NCI-H446 treated with DMSO at 0.1 percent for 48 hours (cell line): ENCODE measurements at places on chromosomes 4 and X.

DNA sequence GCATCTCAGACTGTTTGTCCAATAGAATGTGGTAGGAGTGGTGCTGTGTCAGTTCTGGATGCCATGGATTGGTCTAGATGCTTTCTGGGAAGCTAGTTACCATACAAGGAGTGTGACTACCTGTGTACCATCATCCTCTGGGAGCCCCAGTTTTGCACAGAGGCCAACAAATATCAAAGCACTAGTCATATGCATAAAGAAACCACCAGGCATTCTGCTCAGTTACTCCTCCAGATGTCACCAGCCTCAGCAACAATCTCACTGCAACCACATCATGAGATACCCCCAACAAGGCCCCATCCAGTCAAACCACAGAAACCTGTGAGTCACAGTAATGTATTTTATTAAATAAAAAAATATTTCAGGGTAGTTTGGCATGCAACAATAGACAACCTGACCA, 435.8 kb upstream of the CPEB2 start:
- DNase-seq, result no peak

DNA sequence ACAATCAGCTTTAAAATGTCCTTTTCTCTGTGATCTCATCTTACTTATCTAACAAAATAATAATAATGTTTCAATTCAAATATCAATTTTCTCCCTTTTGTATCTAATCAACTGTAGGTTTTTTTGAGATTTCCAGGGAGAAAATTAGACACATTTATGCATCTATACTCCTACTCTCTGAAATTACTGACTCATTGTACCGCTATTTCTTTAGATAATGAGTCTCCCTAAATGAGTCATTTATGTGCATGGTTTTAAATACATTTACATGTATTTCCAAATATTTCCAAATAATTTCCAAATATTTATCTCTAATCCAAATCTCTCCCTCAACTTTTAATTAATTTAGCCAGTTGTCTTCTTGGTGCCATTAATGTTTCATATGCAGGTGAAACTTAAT, 621.0 kb downstream of the TECRL start:
- DNase-seq, result no peak

DNA sequence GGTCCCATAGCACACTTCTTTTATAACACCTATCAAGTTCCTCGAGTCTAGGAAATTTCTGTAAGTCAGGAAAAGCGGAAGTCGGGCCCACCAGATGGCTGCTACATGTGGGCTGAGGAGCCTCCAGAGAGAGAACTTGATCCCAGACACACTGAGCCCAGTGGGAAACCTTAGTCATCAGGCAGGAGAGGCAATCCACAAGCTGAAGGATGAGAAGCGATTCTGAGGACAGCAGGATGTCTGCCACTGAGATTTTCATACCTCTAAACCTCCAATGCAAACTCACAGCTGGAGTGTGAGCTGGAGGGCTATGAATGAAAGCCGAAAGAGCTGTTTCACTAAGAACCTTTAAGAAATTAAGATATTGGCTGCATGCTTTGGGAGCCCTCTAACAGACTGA, 52.6 kb upstream of the PDHA1 start:
- no peak for DNase-seq

DNA sequence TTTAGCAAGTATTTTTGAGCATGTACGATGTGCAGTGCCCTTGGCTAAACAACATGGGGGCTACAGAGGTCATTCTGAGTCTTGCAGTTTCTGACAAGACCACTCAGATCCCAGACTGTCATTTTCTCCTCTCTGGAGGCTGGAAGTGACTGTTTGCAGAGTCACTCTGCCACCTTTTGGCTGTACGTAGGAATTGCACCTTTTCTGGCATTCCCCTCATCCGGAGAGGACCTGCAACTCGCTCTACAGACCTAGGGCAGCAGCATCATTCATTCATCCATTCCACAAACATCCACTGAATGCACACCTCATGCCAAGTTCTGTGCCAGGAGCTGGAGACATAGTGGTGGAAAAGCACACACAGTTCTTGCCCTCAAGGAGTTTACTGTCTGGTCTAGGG, 160.4 kb upstream of the GPR101 start:
- DNase-seq, result no peak

- no peak for DNase-seq
Observed at GRCh38 chrX:77802201-77802600, 16.2 kb upstream of the ATRX start.

DNA sequence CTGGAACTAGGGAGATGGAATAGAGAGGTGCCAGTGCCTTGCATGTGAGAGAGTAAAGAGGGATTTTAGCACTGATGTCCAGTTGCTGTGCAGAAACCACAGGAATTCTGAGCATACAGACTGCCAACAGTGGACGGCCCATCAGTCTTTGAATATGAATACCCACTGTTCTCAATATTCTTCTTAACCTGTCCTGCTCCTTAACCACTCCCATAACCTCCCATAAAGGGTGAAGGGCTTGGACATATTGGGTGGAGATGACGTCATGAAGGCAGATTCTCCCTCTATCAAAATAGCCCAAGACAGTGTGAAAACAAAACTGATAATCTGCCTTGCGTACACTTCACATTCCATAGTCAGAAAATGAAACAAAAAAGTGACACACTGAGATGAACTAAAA, 1313.7 kb upstream of the PABPC4L start:
- no peak for DNase-seq

DNA sequence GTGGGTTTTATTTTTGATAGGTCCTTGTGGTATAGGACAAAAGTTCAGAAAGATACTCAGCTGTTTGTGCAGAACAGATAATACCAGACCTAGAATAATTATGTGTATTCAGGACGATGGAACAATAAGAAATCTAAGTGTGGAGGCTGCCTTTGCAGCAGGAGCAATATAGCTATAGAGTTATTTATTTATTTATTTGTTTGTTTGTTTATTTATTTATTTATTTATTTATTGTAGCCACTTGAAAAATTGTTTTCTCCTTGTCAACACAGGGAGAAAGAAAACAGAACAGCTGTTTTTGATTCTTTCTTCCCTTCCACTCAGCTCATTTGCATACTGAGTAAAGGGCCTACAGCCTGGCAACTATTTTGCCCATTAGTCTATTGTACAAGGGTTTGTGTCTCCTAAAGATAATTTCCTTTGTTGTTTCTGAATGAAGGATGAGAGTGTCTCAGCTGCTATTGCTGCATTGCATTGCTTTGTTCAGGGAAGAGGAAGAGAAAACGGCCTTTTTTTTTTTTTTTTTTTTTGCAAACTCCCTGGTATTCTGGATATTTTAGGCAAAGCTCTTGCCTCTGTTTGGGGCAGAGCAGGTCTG, 56.0 kb upstream of the ESX1 start:
- DNase-seq, result no peak

DNA sequence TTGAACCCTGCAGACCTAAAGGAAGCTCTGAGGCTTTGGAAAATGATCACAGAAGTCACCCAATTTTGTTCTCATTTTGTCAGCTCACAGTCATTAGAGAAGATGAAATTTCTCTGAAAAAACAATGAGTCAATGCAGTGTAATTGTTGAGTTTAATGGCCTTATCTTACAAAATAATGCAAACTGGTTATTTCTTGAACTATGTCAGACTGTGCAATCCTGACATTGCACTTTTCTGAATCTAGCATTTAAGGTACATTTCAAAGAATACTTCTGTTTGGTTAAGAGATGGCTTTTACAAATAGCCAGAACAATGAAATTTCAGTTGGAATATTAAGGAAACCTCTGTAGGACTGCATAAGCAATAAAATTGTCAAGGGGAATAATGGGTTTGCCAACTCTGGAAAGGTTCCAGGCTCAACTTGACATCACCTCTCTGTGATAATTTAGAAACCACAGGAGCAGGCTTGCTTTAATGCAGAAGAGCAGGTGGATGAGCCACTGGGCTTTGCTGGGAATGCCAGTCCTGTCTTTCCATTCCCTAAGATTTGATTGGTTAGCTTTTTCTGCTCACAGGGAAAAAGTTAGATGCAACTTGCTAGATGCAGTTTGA, 222.8 kb downstream of the FRMPD4 start:
- no peak for DNase-seq

- DNase-seq, result no peak
Observed at GRCh38 chr4:71322425-71322824, 16.4 kb upstream of the SLC4A4 start.

GRCh38 chrX:155988859-155989258, 8.6 kb upstream of the IL9R start:
- no peak for DNase-seq

DNA sequence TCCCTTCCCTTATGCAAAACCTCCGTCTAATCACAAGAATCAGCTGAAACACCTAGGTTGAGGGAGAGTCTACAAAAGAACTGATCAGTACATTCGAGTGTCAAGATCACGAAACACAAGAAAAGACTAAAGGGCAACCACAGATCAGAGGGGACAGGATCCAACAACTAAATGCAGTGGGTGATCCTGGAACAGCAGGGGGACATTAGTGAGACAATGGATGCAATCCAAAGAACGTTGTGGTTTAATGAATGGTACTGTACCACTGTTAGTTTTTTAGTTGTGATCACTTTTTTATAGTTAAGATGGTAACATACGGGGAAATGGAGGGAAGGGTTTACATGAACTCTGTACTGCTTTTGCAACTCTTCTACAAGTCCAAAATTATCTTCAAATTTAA, 79.2 kb downstream of the RELL1 start:
- no peak for DNase-seq

GRCh38 chr4:160611181-160611580, 1508.3 kb downstream of the RAPGEF2 start:
- no peak for DNase-seq

GRCh38 chrX:45077748-45078424, 122.8 kb downstream of the DIPK2B start:
- DNase-seq, result no peak

GRCh38 chr4:188403272-188403671, 264.0 kb downstream of the TRIML1 start:
- DNase-seq, result no peak

GRCh38 chrX:84336646-84337045, 148.6 kb upstream of the RPS6KA6 start:
- no peak for DNase-seq

- no peak for DNase-seq
Observed at GRCh38 chr4:140305053-140305452, 68.4 kb upstream of the SCOC start.

DNA sequence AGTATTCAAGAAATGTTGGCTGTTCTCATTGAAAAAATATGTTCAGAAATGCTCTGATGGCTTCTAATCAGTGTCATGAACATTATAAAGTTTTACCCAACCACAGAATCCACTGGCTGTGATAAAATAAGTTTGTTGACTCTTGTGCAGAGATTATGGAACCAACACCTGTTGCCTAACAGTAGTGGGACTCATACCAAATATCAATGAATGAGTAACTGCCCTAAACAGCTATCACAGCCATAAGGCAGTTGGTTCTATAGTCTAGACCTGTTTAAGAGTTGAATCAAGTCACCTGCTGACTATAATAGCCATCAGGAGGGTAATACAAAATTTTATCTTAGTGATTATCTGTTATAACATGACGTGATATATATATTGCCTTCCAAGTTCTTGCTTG, 168.3 kb downstream of the ATOH1 start:
- no peak for DNase-seq

GRCh38 chr4:155959417-155959816, 5.8 kb upstream of the CTSO start:
- no peak for DNase-seq

- no peak for DNase-seq
Observed at GRCh38 chr4:127103681-127104115, 529.1 kb upstream of the INTU start.

DNA sequence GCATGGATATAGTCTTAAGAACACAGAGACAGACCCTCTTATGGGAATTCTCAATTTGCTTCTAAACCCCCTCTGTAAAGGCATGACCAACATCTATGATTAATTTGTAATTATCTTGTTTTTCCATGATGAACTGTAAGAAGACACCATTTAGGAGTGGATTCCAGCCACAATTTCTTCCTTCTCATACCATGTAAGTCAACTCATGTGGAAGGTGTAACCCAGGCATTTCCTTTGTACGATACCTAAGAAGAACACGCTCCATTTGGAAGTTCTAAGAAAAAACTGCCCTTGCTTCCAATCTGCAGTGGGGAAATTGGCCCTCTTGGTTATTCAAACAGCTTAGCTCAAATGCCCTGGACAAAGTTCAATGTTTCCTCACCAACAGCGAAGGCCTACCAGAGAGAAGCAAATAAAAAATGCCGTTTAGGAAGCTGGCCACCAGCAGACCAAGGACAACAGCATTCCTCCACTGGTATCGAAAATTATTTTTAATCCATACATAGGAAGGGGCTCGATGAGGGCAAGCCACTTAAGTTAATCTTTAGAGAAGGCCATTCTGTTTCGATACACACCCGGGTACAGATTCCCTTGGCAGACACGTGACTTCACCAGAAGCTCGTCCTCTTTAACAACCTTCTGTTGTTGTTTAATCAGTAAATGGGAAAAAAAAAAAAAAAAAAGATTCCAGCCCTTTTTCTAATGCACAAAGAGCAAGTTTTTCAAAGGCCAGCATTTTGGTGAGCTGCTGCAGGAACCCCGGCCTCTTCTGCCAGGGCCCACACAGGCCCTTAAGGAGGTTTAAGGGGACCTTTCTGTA, 2.6 kb downstream of the DHRSX start:
- DNase-seq, result no peak

DNA sequence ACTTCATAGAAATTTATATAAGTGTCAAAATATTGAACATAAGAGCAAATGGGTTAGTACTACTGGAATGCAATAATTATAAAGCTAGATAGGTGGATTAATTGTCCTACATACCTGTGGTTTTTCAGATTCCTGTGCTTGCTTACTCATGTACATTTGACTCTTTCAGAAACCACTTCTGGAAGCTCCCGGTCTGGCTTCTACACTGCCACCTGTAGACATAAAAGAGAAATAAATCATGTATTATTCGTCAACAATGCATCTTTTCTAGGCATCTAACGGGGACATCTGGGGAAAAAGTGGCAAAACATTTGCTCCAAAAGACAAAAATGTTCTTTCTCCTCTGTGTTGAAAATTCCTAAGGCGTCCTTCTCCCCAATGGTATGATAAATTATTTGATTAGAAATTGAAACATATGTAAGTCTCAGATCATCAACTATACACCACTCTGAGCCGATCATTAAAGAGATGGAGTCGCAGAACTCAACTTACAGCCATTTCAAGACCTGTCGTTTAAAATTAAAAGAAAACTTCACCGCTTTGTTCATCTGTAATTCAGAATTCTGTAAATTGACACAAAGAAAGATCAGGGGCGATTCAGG, 648.7 kb upstream of the DIPK2B start:
- no peak for DNase-seq

- no peak for DNase-seq
Observed at GRCh38 chr4:39450618-39451017, 8.1 kb downstream of the RPL9 start.
